ENCODE measurements at places on chromosomes 3 and 15. TPM values are rescaled to one million over a fixed set of nuclear protein-coding genes. Genes with fewer than 3 reads are reported as not detected.

MOBP gene
- total RNA-seq, result not detected

ATRIP gene
- 7.0 TPM for total RNA-seq

KLF15 gene
- total RNA-seq, result 2.9 TPM

DPPA2 gene
- not detected for total RNA-seq

UBAP1L gene
- 1.2 TPM for total RNA-seq

CCR9 gene
- not detected for total RNA-seq

MUC4 gene
- not detected for total RNA-seq

ATP6V1A gene
- 127 TPM for total RNA-seq

GP5 gene
- 0.26 TPM for total RNA-seq

SHF gene
- total RNA-seq, result 1.4 TPM

SYNPR gene
- total RNA-seq, result not detected

ARRDC4 gene
- total RNA-seq, result 4.4 TPM

LOXL1 gene
- total RNA-seq, result 204 TPM

CFAP91 gene
- total RNA-seq, result 0.68 TPM

FRMD4B gene
- total RNA-seq, result 18.0 TPM

CLDN16 gene
- not detected for total RNA-seq

FOXL2NB gene
- not detected for total RNA-seq

CAV3 gene
- not detected for total RNA-seq

GCSAM gene
- total RNA-seq, result not detected

SKOR1 gene
- total RNA-seq, result 0.19 TPM

ZNF80 gene
- not detected for total RNA-seq

TRIM71 gene
- not detected for total RNA-seq

KBTBD13 gene
- not detected for total RNA-seq

FETUB gene
- total RNA-seq, result not detected

DISP2 gene
- 0.25 TPM for total RNA-seq

PSMA4 gene
- 136 TPM for total RNA-seq

ETV5 gene
- 26.1 TPM for total RNA-seq

TMEM207 gene
- total RNA-seq, result not detected

OCA2 gene
- total RNA-seq, result under 0.01 TPM

XYLB gene
- 9.1 TPM for total RNA-seq

BCHE gene
- total RNA-seq, result 0.31 TPM

PGBD4 gene
- total RNA-seq, result 2.2 TPM

ERC2 gene
- 0.53 TPM for total RNA-seq

SRGAP3 gene
- total RNA-seq, result 5.2 TPM

ZBBX gene
- not detected for total RNA-seq

ANKRD63 gene
- not detected for total RNA-seq

XCR1 gene
- not detected for total RNA-seq

DPPA4 gene
- not detected for total RNA-seq

ADAMTS7 gene
- total RNA-seq, result 8.7 TPM

FOXL2 gene
- not detected for total RNA-seq

KNL1 gene
- total RNA-seq, result 10.8 TPM

CKMT1A gene
- total RNA-seq, result not detected

SLC28A2 gene
- not detected for total RNA-seq

FAM43A gene
- 8.6 TPM for total RNA-seq

CCK gene
- total RNA-seq, result 0.19 TPM

ZNF620 gene
- total RNA-seq, result 2.4 TPM

CFAP100 gene
- not detected for total RNA-seq

FANCD2OS gene
- not detected for total RNA-seq

DUOXA2 gene
- total RNA-seq, result not detected

ROPN1 gene
- not detected for total RNA-seq

GOLGA8O gene
- 3.2 TPM for total RNA-seq

GANC gene
- 24.3 TPM for total RNA-seq

CCR8 gene
- not detected for total RNA-seq

GLCE gene
- 39.5 TPM for total RNA-seq

C3orf70 gene
- 2.0 TPM for total RNA-seq

PLA1A gene
- total RNA-seq, result 0.25 TPM

SCAMP2 gene
- total RNA-seq, result 15.2 TPM

CDCP1 gene
- total RNA-seq, result 7.7 TPM

NOX5 gene
- 0.13 TPM for total RNA-seq

LRRC15 gene
- 0.40 TPM for total RNA-seq

Measured in aortic smooth muscle cell (primary cell).